Karpas-422 (cell line): ENCODE measurements at places on chromosomes 5 and 9. TPM values are rescaled to one million over a fixed set of nuclear protein-coding genes. Genes with fewer than 3 reads are reported as not detected.

- H3K4me1 ChIP-seq, result no peaks in the 10 kb centered on the region
- H3K36me3 ChIP-seq, result no peaks in the 10 kb centered on the region
- DNase-seq, result no peak
- H3K27me3 ChIP-seq, result no peaks in the 10 kb centered on the region
- no peak overlapping the region for H3K27ac ChIP-seq
These were observed 24.3 kb upstream of the NEURL1B start for GRCh38 chr5:172616730-172617129.

GRCh38 chr5:132377738-132378137 lies 8.2 kb downstream of the SLC22A5 start:
- no peak overlapping the region for H3K27ac ChIP-seq
- H3K4me1 ChIP-seq, result no peaks in the 10 kb centered on the region
- no peak for DNase-seq
- no peaks in the 10 kb centered on the region for H3K36me3 ChIP-seq

DNA sequence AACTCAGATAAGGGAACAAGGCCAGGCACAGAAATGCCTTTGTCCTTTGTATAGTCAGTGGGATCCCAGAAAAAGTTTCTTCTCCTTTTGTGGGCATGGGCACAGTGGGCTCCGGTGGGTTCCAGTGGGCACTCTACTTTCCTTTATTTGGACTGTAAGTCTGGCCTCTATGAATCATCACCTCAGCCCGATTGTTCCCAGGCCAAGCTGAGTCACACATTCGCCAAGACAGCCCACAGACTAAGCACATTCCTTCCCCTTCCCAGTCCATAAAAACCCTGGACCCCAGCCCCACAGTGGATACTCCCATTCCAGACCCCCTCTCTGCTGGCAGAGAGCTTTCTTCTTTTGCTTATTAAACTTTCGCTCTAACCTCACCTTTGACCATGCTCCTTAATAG lies 165.0 kb downstream of the FBXL17 start:
- DNase-seq, result no peak
- no peak overlapping the region for H3K4me3 ChIP-seq
- no peaks in the 10 kb centered on the region for H3K4me1 ChIP-seq
- H3K36me3 ChIP-seq, result no peaks in the 10 kb centered on the region; the same call in 1 of the 2 replicates
- H3K27ac ChIP-seq, result no peak overlapping the region

DNA sequence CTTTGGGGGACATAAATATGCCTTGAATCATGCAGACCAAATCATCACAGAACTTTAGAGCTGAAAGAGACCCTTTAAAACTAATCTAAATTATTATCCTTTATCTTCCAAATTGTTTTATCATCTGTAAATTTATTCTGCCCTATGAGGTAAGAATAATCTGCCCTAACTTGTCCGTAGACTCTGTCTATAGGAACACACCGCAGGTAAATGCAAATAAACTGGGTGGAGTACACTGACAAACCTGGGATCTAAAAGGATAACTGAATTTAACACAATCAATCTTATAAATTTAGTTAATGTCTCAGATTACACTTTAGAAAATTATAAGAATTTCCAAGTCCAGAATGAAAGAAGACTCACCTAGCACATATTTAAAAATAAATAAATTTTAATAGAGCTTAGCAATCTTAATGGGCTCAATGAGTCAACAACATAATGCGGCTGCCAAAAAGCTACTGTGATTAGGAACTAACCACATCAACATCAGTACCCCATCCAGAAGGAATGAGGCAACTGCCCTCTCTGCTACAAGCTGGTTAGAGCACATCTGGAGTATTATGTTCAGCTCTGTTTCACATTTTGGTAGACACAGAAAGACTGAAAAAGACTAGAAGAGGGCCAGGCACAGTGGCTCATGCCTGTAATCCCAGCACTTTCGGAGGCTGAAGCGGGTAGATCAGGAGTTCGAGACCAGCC lies 5.6 kb downstream of the MEGF9 start:
- peak overlapping the region; percentile 16; the same call in 1 of the 2 replicates for H3K27ac ChIP-seq
- peak overlapping the region; percentile 21; the same call in 1 of the 2 replicates for H3K4me3 ChIP-seq
- peaks cover 83% of the 10 kb centered on the region for H3K36me3 ChIP-seq

DNA sequence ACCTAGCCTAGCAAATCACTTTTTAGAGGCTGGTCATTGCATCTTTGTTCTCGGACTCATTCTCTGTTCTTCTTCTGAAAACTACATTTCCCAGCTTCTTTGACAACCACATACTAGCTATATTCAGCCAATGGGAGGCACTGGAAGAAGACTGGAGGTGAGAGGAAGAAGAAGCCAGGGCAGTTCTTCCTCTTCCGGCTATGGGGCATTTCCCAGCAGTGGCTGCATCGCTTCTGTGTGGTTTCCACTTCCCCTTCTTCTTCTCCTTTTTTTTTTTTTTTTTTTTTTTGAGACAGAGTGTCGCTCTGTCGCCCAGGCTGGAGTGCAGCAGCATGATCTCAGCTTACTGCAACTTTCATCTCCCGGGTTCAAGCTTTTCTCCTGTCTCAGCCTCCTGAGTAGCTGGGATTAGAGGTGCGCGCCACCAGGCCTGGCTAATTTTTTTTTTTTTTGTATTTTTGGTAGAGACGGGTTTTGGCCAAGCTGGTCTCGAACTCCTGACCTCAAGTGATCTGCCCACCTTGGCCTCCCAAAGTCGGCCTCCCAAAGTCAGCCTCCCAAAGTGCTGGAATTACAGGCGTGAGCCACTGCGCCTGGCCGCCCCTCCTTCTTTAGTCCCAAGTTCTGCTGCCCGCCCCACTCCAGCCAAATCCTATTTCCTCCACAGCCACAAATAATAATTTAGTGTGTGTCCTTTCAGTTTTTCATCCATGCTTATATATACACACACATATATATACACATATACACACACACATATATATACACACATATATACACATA lies 6.9 kb upstream of the UBAP1 start:
- peaks cover 10% of the 10 kb centered on the region for H3K4me1 ChIP-seq
- H3K4me3 ChIP-seq, result peak overlapping the region; percentile 30; the same call in 1 of the 2 replicates
- H3K27ac ChIP-seq, result no peak overlapping the region
- no peaks in the 10 kb centered on the region for H3K36me3 ChIP-seq

GRCh38 chr5:180138214-180138975 lies 66.8 kb upstream of the RNF130 start:
- no peak overlapping the region for H3K4me3 ChIP-seq
- no peaks in the 10 kb centered on the region for H3K27me3 ChIP-seq
- no peaks in the 10 kb centered on the region for H3K36me3 ChIP-seq
- DNase-seq, result peak; percentile 0
- H3K4me1 ChIP-seq, result no peaks in the 10 kb centered on the region

- no peaks in the 10 kb centered on the region for H3K36me3 ChIP-seq
- H3K4me3 ChIP-seq, result no peak overlapping the region
- no peak for DNase-seq
These were observed 968 bp downstream of the NKD2 start for GRCh38 chr5:1009359-1010180.

DNA sequence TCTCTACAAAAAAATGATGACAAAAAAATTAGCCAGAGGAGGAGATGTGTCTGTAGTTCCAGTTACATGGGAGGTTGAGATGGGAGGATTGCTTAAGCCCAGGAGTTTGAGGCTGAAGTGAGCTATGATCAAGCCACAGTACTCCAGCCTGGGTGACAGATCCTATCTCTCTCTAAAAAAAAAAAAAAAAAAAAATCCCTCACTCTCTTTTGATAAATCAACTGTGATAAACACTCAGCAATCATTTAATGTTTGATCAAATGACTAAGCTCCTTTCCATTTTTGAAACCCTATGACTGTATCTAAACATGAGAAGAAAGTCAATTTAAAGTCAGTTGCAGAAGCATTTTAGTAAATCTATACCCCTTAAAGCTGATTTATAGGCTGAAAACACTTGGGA lies 112.1 kb upstream of the IL6ST start:
- H3K27me3 ChIP-seq, result no peaks in the 10 kb centered on the region
- DNase-seq, result no peak
- no peak overlapping the region for H3K4me3 ChIP-seq
- no peak overlapping the region for H3K27ac ChIP-seq
- H3K36me3 ChIP-seq, result no peaks in the 10 kb centered on the region

DNA sequence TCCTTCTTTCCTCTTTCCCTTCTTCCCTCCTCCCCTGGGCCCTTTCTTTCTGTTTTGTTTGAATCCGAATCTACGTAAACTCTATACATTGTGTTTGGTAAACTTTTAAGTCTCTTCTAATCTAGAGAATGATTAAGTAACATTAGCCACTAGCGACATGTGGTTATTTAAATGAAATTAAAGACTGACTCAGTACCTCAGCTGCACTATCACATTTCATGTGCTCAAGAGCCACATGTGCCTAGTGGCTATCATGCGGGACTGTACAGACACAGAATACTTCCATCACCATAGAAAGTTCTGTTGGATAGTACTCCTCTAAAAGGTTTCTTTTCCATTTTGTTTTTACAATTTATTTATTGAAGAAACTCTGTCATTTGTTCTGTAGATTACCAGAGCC lies 29.0 kb downstream of the DCTN4 start:
- no peak for DNase-seq
- no peaks in the 10 kb centered on the region for H3K4me1 ChIP-seq
- no peaks in the 10 kb centered on the region for H3K27me3 ChIP-seq
- H3K27ac ChIP-seq, result no peak overlapping the region

GRCh38 chr5:1033178-1033577 lies 24.6 kb downstream of the NKD2 start:
- no peaks in the 10 kb centered on the region for H3K4me1 ChIP-seq
- no peak for DNase-seq
- no peak overlapping the region for H3K27ac ChIP-seq
- H3K4me3 ChIP-seq, result no peak overlapping the region
- no peaks in the 10 kb centered on the region for H3K36me3 ChIP-seq
- no peaks in the 10 kb centered on the region for H3K27me3 ChIP-seq

Gene MAPKAP1
- total RNA-seq, result 62.8 and 85.1 TPM in 2 replicates
